Upper lobe of right lung (tissue), 1 donor: ENCODE measurements at places on chromosomes 5 and 9.

- no peak for DNase-seq
- no peak overlapping the region for H3K27ac ChIP-seq
- no peak overlapping the region for H3K4me3 ChIP-seq
- no peaks in the 10 kb centered on the region for H3K27me3 ChIP-seq
- no peaks in the 10 kb centered on the region for H3K4me1 ChIP-seq
Observed at GRCh38 chr5:75192804-75193203, 43.9 kb downstream of the ANKRD31 start.

DNA sequence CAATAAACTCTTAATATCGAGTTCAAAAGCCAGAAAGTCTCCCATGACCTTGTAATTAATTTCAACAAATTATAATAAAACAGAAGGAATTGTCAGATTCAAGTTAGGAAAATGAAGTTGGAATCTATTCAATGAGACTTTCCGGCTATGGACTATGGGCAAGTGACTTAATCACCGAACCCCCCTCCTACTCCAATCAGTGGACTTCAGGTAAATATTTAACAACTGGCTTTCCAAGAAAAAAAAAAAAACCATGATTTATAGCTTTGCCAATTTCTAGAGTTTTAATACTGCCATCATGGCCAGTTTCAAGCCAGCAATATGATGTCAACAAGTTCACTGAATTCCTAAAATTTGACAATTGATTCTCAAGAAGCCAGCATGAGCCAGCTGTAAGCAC lies 4.5 kb downstream of the SLC45A2 start:
- no peaks in the 10 kb centered on the region for H3K36me3 ChIP-seq
- no peak for DNase-seq
- no peak overlapping the region for H3K27ac ChIP-seq
- no peak overlapping the region for H3K4me3 ChIP-seq
- no peaks in the 10 kb centered on the region for H3K27me3 ChIP-seq

DNA sequence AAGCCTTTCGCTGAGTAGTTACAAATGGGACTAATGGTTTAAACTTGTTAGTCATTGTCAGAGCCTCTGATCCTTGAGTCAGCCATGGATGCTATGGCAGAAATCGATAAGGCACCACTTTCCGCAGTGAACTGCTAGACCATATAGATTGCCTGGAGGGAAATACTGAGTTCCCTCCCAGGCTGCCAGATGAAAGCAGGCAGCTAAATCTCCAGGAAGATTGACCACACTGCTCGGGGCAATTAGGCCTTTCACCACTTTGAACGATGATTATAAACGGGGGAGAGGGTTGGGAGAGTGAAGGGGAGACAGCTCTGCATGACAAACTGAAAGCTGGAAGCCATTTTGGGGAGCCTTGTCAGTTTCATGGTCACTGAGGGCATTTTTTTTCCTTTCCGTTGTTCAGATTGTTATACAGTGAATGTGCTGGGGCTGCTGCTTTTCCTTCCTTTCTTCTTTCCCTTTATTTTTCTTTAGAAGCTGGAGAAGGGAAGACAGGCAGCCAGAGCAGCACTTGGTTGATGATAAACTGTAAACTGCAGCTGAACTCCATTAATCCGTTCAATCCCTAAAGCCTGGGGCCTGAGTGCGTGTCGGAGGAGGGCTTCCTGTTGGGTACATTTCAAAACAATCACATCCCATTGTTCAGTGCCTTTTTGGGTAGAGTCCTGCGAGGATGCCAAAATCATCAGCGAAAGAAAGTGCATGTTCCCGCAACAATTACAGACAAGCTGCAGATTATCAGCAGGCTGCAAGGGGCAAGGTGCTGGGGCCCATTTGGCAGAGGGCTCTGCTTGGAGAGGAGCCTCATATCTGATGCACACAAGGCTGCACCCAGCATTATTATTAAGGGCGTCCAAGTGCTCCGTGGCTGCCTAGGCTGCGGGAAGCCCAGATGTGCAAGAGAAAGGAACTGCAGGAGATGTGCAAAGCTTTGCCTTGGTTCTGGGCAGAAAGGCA lies 308.4 kb downstream of the PSAT1 start:
- H3K4me1 ChIP-seq, result no peaks in the 10 kb centered on the region
- H3K36me3 ChIP-seq, result no peaks in the 10 kb centered on the region
- no peak overlapping the region for H3K4me3 ChIP-seq
- no peak for DNase-seq
- peaks cover 4% of the 10 kb centered on the region for H3K27me3 ChIP-seq

DNA sequence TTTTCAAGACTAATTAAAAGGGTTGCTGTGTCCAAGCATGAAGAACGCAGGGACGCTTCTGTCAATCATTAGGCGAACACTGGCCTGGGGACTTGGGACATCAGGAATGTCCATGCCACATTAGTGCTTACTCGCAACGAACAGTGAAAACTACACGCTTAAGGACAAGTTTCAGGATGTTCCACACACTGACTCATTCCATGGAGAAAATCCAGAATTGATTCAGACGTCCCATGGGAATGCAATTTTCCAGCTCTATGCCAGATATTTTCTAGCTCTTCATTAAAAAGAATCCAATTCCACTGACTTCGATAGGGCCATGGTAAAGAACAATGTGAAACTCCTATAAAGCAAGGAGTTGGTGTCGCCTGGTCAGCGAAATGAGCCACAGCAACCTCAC lies 98.2 kb downstream of the CAMSAP1 start:
- H3K27ac ChIP-seq, result no peak overlapping the region
- peaks cover 42% of the 10 kb centered on the region for H3K36me3 ChIP-seq
- no peak for DNase-seq
- no peak overlapping the region for H3K4me3 ChIP-seq
- H3K4me1 ChIP-seq, result no peaks in the 10 kb centered on the region

DNA sequence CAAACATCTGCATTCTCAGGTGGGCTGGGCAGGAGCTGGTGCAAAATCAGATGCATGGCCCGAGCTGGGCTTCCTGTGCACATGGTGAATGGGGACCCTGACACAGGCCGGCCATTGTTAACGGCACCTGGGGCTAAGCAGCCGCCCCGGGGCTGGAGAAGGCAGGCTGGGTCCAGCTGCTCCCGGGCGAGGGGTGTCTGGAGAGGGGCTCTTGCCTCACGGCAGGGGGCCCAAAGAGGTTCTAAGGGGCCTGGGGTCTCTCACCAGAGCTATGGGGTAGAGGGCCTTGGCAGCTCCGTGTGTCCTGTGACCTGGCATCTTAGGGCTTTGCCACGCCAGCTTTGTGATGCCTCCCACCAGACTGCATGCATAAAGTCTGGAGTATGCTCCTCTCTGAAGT lies 5.1 kb upstream of the QSOX2 start:
- H3K27ac ChIP-seq, result no peak overlapping the region
- H3K4me1 ChIP-seq, result no peaks in the 10 kb centered on the region
- H3K27me3 ChIP-seq, result peaks cover 8% of the 10 kb centered on the region
- no peak overlapping the region for H3K4me3 ChIP-seq
- no peak for DNase-seq

- H3K4me3 ChIP-seq, result no peak overlapping the region
- no peaks in the 10 kb centered on the region for H3K27me3 ChIP-seq
- DNase-seq, result no peak
- peaks cover 4% of the 10 kb centered on the region for H3K4me1 ChIP-seq
- no peak overlapping the region for H3K27ac ChIP-seq
- no peaks in the 10 kb centered on the region for H3K36me3 ChIP-seq
Observed at GRCh38 chr9:556199-556598, 285.3 kb upstream of the DMRT1 start.

- peaks cover 3% of the 10 kb centered on the region for H3K4me1 ChIP-seq
- peaks cover 78% of the 10 kb centered on the region for H3K36me3 ChIP-seq
Observed at GRCh38 chr9:132288966-132289365, 65.8 kb downstream of the SETX start.
